Right atrium auricular region (tissue), 2 donors: ENCODE measurements at places on chromosomes 2 and 18. TPM values are rescaled to one million over a fixed set of nuclear protein-coding genes. Genes with fewer than 3 reads are reported as not detected.

GPBAR1 gene
- 1.9 TPM for total RNA-seq

AFG3L2 gene
- 60.1 TPM for total RNA-seq

CAD gene
- 13.2 TPM for total RNA-seq

MC2R gene
- not detected for total RNA-seq

ACVR1C gene
- 1.1 TPM for total RNA-seq

IL18RAP gene
- 0.30 TPM for total RNA-seq

DNA sequence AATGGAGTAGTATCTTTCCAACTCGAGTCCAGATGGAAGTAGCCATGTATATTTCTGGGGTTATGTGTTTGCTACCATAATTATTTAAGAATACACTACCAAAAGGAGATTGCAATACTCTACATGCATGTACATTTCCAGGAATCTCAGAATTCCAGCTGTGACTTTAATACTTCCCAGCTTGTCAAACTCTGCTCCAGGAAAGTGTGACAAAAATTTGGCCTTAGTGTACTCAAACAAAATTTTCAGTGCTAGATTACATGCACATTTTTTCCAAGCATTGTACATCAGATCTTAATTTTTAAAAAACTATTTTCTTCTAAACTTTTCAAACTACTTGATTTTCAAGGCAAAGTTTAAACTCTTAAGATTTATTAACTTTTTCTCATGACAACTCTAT, 1791.6 kb downstream of the SUCLG1 start:
- H3K27me3 ChIP-seq = no peaks in the 10 kb centered on the region
- no peak for DNase-seq
- H3K27ac ChIP-seq = no peak overlapping the region
- H3K4me1 ChIP-seq = no peaks in the 10 kb centered on the region
- H3K4me3 ChIP-seq = no peak overlapping the region
- no peaks in the 10 kb centered on the region for H3K36me3 ChIP-seq

GRCh38 chr18:41864216-41864615, 90.8 kb upstream of the PIK3C3 start:
- H3K36me3 ChIP-seq = no peaks in the 10 kb centered on the region
- DNase-seq = no peak
- no peaks in the 10 kb centered on the region for H3K4me1 ChIP-seq
- H3K4me3 ChIP-seq = no peak overlapping the region
- no peak overlapping the region for H3K27ac ChIP-seq

DNA sequence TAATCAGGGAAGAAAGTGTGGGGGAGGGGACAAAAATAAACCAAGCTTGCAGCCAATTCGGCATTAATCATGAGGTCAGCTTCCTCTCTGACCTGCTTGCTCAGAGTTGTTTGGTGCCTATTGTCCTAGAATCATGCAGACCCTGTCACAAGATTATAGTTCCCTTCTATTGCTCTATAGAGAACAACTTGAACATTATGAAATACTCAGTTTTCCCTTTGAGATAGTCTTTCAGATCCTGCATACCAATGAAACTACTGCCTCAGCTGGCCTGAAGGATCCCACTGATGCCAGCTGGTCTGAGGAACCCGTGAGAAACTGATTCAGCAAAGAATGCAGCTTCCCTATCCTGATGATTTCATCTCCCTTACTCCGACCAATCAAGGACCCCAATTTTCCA, 955 bp upstream of the BBS5 start:
- H3K4me3 ChIP-seq = no peak overlapping the region
- H3K27me3 ChIP-seq = no peaks in the 10 kb centered on the region
- H3K27ac ChIP-seq = no peak overlapping the region
- H3K4me1 ChIP-seq = peaks cover 12% of the 10 kb centered on the region

GRCh38 chr2:127387655-127388422, at the start of gene MAP3K2:
Gene MAP3K2 (minus strand): TSS chr2:127387975. CDS start chr2:127343129, 44,846 bp downstream.
- no peaks in the 10 kb centered on the region for H3K36me3 ChIP-seq
- DNase-seq = peak; percentile 93
- H3K4me3 ChIP-seq = peak within 1 kb of the TSS; percentile 97
- H3K27ac ChIP-seq = peak within 1 kb of the TSS; percentile 100

DNA sequence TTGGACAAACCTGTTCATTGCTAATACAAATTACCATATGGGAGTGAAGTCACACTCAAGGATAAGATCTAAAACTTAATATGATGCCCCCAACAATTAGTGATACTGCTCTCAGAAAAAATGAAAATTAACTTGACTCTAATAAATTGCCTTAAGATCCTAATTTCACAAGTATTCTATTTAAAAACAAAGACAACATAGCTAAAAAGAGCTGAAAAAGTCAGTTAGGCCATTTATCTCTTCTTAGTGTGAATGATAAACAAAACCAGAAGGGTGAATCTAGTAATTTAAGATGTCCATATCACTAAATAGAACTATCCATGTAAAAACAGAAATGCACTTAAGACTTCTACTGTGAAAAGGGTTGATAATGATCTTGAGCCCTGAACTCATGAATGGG, 53.4 kb downstream of the FN1 start:
- H3K4me3 ChIP-seq = no peak overlapping the region
- no peak for DNase-seq
- H3K27me3 ChIP-seq = no peaks in the 10 kb centered on the region
- H3K27ac ChIP-seq = no peak overlapping the region
- H3K36me3 ChIP-seq = peaks cover 60% of the 10 kb centered on the region

DNA sequence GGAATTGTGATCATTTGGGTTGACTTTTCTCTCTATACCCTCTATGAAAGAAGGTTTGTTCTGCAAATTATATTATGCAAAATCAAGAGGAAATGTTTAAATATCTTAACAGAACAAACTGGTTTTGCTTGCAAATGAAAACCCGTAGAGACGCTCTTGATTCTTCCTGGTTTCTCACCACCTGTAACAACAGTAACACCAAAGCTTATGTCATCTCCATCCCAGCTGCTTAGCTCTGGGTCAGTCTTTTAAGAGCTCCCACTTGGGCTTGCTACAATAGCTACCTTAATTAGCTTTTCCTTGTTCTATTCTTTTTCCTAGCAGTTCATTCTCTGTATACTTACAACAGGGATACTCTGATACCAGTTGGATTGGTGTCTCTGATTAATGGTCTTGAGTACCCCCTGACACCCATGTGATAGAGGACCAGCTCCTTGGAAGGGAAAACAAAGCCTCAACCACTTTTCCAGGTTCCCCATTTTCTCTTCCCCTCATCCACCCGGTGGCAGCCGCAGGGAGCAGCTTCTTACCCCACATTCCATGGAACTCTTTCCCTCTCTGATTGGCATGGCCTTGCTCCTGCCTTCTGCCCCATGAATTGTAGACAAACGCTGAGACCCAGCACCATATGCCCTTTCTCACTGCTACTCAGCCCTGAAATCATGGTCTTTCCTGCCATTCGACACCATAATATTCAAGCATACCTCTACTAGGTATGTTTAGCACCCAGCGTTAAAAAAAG, 27.7 kb downstream of the TMEM182 start:
- H3K36me3 ChIP-seq = no peaks in the 10 kb centered on the region
- H3K27ac ChIP-seq = peak overlapping the region; percentile 56

GRCh38 chr2:105450471-105450870, 51.6 kb upstream of the FHL2 start:
- H3K36me3 ChIP-seq = no peaks in the 10 kb centered on the region
- DNase-seq = peak; percentile 46
- no peaks in the 10 kb centered on the region for H3K4me1 ChIP-seq
- H3K27ac ChIP-seq = no peak overlapping the region
- H3K27me3 ChIP-seq = no peaks in the 10 kb centered on the region

DNA sequence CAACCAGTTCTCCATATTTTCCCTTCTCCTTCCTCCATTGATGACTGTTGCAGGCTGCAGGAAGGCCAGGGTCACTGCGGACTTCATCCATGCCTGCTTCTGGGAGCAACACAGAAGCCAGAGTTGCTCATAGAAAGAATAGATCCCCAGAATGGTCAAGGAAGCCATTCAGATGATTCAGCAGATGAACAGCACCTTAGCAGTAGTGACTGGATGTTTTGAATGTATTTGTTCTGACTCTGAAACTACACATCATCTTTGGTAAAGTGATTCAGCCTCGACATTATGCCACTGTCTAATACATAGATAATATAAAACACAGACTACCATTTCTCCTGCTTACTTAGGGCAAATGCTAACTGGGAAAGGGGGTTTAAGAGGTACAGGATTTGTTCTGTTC, 411.6 kb downstream of the RND3 start:
- H3K27ac ChIP-seq = no peak overlapping the region
- no peaks in the 10 kb centered on the region for H3K27me3 ChIP-seq
- no peak overlapping the region for H3K4me3 ChIP-seq

- no peak overlapping the region for H3K4me3 ChIP-seq
- no peaks in the 10 kb centered on the region for H3K4me1 ChIP-seq
- H3K27ac ChIP-seq = no peak overlapping the region
- H3K27me3 ChIP-seq = no peaks in the 10 kb centered on the region
These were observed 10.4 kb upstream of the MAP4K3 start for GRCh38 chr2:39447266-39448168.

DNA sequence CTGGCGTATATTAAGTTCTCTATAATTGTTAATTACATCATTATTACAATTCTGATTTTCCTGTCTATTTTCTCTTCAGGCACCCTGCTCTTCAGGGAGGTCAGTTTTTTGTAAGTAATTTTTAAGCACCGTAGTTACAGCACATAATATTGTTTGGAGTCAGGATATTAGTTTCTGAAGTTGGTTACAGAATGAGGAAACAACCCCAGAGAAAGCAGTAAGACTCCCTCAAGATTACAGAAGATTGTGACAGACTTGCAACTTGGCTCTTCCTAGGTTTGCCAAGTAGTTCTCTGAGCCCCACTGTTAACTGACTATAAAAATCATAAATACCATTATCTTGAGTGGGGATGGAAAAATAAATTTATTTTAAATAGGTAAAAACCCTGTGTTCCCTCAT, 921 bp downstream of the RPE start:
- no peaks in the 10 kb centered on the region for H3K27me3 ChIP-seq
- H3K27ac ChIP-seq = peak overlapping the region; percentile 87
- H3K36me3 ChIP-seq = no peaks in the 10 kb centered on the region
- H3K4me1 ChIP-seq = no peaks in the 10 kb centered on the region
- DNase-seq = no peak

DNA sequence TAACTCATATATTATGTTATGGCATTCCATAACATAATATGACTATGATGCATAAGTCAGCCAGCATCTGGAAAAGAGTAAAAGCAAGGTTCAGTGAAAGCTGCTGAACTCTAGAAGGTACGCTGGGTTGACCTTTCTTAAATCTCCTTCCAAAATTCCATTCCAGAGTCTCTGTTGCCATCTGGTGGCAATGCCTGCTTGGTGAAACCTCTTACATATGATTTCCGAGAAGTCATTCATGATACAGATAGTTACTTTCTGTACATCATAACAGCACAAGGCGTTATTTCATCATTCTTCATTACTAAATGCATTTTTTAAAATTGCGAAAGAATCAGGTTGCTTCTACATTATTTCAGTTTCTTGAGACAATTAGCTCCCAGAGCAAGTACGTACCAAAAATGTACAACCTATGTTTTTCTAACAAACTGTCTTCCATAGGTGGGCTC, 7.0 kb upstream of the EPG5 start:
- no peak overlapping the region for H3K27ac ChIP-seq
- H3K4me1 ChIP-seq = no peaks in the 10 kb centered on the region
- no peaks in the 10 kb centered on the region for H3K27me3 ChIP-seq
- no peak overlapping the region for H3K4me3 ChIP-seq
- H3K36me3 ChIP-seq = no peaks in the 10 kb centered on the region

DNA sequence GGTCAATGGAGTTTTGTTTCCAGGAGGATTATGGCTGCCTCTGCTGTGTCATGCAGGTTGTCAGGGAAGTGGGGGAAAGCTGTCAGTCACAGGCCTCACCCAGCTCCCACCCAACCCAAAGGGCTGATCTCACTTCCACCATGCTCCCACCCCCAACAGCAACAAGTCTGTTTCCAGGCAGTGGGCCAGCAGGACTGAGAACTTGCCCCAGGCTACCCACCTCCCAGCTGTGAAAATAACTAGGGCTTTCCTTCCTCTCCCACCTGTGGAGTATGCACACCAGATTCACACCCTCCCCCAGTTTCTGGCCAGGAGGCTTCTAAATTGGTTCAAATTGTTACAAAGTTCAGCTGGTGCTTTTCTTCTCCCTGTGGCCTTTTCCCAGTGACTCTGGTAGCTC, 95.6 kb upstream of the ACVR1 start:
- no peaks in the 10 kb centered on the region for H3K4me1 ChIP-seq
- no peaks in the 10 kb centered on the region for H3K36me3 ChIP-seq
- no peak for DNase-seq
- H3K27ac ChIP-seq = no peak overlapping the region

DNA sequence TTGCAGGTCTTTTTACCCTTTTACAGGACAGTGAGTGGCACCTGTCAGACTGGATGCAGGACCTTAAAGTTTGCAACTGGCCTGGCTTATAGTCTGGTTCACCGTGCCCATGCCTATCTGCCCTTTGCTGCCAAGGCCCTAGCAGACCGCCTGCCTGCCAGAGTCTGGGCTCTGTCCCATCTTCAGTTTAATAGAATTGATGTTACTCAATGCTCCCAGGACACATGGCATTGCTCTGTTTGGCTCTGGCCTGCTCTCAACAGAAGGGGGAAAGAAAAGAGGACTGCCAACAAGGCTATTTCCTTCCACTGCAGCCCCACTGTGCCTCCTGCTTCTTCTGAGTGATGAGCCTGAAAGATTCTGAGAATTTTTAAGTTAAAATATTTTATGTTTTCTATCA, 25.6 kb upstream of the TMEM178A start:
- no peak overlapping the region for H3K4me3 ChIP-seq
- no peaks in the 10 kb centered on the region for H3K36me3 ChIP-seq
- no peak for DNase-seq
- no peaks in the 10 kb centered on the region for H3K27me3 ChIP-seq

- H3K4me1 ChIP-seq = no peaks in the 10 kb centered on the region
- no peak for DNase-seq
- H3K36me3 ChIP-seq = no peaks in the 10 kb centered on the region
- no peaks in the 10 kb centered on the region for H3K27me3 ChIP-seq
These were observed 78.5 kb upstream of the SNTG2 start for GRCh38 chr2:871926-872680.

DNA sequence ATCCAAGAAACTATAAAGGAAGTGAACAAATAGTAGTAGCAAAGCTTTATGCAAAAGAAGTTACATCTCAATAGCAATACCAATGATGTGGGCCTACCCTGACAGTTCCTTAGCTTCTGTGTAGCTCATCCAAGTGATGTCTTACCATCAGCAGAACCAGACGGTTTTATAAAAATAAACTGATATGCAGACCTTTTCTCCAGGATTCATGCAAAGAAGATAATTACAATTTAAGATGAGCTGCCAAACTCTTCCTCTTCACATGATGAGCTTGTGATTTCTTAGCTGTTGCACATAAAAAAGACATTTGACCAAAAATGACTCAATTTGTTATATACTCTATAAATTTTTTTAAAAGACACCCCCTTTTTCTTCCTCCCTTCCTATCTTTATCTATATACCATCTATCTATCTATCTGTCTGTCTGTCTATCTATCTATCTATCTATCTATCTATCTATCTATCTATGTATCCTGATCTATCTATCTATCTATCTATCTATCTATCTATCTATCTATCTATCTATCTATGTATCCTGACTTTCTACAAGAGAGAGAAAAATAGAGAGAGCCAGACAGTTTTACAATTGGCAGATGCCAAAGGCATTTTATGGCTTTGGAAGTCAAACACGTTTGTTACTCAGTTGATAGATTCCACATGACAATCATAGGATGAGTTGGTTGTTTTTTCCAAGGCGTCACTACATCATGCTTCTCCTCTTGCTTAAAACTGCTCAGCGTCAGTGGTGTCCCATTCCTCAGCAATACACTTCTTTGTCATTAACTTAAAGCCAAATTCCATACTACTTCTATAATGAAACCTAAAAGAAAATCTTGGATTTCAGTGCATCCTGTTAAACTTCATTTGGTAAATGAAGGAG, 65.9 kb upstream of the ACTR3 start:
- no peaks in the 10 kb centered on the region for H3K36me3 ChIP-seq
- no peak overlapping the region for H3K4me3 ChIP-seq

GRCh38 chr2:189544318-189545042, 36.1 kb downstream of the SLC40A1 start:
- H3K4me1 ChIP-seq = no peaks in the 10 kb centered on the region
- H3K27me3 ChIP-seq = no peaks in the 10 kb centered on the region
- H3K4me3 ChIP-seq = no peak overlapping the region
- no peak for DNase-seq
- H3K36me3 ChIP-seq = no peaks in the 10 kb centered on the region
